ENCODE measurements at places on chromosomes 2 and 18.
A peak's percentile ranks its signal among the peaks of the same experiment; 100 is the strongest.

DNA sequence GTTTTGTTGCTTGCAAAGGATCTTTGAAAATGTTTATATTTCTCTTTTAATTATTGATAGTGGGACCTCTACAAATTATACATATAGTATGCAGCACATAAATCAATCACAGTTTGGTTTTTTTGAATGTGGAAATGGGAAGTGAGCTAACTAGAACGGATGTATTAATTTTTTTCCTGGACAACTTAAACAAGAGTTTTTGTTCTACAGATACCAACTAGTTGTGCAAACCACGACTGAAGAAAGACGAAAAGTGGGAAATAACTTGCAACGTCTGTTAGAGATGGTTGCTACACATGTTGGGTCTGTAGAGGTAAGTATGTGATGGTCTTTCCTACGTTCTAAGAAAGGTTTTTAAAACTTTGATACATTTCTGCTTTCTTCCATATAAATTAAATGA lies 39.2 kb downstream of the NDC80 start:
- no peak for DNase-seq

- no peak for DNase-seq
Observed at GRCh38 chr18:4035521-4035920, 419.6 kb downstream of the DLGAP1 start.

- no peak for DNase-seq
Observed at GRCh38 chr18:2002604-2003003, 568.7 kb downstream of the METTL4 start.

- no peak for DNase-seq
Observed at GRCh38 chr2:66872986-66873754, 438.2 kb downstream of the MEIS1 start.

DNA sequence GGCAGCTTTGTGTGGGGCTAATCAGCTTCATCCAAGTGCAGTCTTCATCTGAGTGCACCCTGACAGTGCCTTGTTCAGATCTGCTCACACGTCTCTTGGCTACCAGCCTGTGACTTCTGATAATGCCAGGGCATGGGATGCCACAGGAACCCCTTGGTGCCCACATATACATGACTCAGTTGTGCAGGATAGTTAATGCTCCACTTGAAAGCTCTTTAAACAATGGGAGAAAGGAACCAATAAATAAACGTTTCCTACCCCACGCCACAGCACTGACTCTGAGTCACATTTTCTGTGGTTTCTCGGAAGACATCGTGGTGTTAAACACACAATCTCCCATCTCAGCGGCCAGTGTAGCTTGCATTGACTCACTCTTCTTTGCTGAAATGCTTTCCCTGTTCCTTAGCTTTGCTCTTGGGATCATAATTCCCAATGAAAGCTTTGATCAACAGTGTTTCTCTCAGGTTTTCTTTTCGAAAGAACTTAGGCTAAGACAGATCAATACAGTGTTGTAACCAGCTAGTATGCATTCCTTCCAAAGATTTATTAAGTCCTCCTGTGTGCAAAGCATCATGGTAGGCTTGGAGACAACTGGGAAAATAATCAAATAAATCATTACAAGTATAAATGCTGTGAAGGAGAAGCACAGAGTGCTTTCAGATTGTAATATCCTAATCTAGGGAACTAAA lies 142.0 kb downstream of the COPS8 start:
- no peak for DNase-seq

DNA sequence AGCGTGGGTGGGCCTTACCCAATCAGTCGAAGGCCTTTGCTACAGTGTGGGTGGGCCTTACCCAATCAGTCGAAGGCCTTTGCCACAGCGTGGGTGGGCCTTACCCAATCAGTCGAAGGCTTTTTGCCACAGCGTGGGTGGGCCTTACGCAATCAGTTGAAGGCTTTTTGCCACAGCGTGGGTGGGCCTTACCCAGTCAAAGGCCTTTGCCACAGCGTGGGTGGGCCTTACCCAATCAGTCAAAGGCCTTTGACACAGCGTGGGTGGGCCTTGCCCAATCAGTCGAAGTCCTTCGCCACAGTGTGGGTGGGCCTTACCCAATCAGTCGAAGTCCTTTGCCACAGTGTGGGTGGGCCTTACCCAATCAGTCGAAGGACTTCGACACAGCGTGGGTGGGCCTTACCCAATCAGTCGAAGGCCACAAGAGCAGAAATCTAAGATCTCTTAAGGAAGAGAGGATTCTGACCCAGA lies 16.3 kb upstream of the GAL3ST2 start:
- no peak for DNase-seq

DNA sequence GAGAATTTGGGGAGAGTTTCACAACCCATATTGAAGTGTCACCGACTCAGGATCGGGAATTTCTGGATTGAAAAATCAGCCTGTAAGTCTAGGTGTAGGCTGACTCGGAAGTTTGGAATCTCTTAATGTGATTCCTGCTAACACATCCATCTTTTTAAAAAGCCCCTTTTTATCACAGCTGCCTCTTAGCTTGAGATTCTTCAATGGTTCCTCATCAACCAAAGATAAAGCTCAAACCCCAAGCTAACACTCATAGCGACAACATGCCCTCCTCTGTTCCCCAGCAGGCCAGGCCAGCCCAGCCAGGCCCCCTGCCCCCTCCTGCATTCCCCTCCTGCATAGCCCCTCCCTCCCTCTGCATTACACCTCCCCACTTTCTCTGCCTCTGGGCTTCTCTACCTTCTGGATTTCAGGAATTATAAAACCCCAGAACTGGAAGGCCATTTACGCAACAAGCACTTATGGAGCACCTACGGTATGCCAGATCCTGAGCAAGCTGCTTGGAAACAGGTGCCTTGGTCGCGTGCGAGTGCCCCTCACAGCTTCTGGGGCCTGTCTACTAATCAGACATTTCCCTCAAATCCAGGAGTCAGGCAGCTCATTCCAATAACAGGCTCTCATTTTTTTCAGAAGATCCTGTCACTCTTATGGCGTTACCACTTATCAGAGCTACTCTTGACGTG lies 63.4 kb downstream of the EMX1 start:
- no peak for DNase-seq

GRCh38 chr18:34600158-34600557 lies 109.9 kb upstream of the DTNA start:
- no peak for DNase-seq

DNA sequence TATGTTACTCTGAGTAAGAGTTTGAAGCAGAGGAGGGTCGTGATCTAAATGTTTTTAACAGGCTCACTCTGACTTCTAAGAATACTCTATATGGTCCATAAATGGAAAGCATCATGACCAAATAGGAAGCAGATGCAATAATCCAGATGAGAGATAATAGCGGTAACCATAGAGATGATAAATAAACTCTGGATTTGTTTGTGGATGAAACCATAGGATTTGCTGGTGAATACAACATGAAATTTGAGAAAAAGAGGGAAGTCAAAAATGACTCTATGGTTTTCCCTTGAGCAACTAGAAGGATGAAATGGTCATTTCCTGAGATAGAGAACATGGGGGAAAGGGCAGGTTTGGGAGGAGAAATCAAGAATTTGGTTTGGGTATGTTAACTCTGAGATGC lies 3.9 kb downstream of the HEATR5B start:
- DNase-seq = no peak

DNA sequence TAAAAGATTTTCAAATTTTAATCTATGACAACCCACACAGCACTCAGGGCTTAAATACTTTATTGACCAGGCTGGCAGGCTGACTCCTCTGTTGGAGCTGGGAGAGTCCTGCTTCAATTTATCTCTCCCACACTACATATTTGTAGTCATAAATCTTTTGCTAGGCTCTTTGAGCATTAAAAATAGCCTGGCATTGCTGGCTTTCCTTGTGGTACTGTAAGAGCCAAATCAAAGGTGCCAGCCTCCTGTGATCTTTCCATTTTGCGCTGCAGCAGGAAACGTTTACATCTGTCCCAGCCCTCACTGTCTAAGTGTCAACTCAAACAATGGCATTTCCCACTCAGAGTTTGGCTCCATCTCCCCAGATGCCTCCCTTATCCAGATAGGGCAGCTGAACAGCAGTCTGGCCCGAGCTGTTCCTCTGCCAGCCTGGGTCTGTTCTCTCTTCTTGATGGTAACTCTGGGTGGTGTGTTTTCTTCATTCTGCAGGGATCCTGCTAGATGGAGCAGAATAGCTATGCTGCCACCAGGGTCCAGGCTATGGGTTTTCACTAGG lies 62.1 kb downstream of the LRRTM1 start:
- no peak for DNase-seq

GRCh38 chr2:172986040-172986439 lies 89.6 kb upstream of the MAP3K20 start:
- DNase-seq = no peak

GRCh38 chr18:43866696-43867095 lies 589.4 kb upstream of the SYT4 start:
- DNase-seq = no peak

- no peak for DNase-seq
Observed at GRCh38 chr2:25354116-25354515, 12.4 kb upstream of the DNMT3A start.

DNA sequence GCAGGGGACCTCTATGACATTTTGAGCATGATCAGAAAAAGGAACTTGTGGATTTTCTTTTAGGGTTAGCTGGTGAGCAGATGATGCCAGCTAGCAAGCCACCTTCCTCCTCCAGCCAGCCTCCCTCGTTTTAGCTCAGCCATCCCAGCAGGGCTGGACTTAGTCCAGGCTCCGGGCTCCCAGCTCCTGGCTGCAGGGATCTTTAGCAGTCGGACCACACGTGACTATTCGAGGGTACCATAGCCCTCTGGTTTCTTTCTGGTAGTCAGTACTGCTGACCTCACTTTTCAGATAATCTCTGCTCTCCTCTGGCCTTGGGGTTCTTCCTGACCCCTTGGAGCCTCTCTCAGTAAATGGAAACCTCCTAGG lies 31.8 kb downstream of the NCK2 start:
- DNase-seq = no peak

GRCh38 chr2:45278365-45279078 lies 269.3 kb upstream of the SIX2 start:
- DNase-seq = no peak

- DNase-seq = no peak
Observed at GRCh38 chr18:35470435-35470834, 27.3 kb downstream of the INO80C start.

DNA sequence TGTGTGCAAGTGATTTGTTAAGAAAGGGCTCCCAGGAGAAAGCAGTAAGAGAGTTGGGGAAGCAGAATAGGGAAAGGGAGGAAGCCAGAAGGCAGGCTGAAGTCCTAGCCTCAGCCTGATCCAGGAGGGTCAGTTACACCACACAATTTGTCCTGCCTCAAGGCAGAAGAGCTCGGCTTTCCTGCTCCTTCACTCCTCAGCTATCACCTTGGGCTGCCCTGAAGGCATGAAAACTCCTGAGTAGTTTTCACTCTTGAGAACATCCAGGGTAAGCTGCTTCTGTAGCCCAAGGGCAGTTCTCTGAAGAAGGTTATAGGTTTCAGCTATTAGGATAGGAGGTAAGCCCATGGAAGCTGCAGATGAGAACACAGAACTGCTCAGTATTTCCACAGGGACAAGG lies 47.4 kb upstream of the ANKRD44 start:
- DNase-seq = no peak

- peak; percentile 43 for DNase-seq
Observed at GRCh38 chr2:199460101-199460671, 2.4 kb upstream of the SATB2 start.

DNA sequence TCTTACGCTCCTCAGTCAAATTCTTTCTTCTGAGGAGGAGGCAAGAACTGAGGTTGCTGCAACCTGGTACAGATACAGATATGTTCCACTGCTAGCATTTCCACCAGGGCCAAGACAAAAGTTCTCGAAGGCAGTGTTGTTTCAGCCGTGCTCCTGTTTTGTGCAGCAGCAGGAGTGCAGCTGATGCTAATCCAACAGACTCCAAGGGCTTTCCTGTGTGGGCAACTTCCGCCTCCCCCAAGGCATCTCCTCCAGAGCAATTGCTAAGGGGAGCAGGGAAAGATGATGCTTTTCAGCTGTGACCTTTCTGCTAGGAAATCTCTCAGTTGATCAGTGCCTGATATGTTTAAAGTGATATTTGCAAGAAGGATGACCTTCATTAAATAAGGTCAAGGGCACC lies 52.6 kb upstream of the DAPL1 start:
- no peak for DNase-seq

- DNase-seq = no peak
Observed at GRCh38 chr18:11654736-11655605, 34.1 kb upstream of the GNAL start.

- no peak for DNase-seq
Observed at GRCh38 chr2:120428748-120429147, 82.8 kb downstream of the INHBB start.

- no peak for DNase-seq
Observed at GRCh38 chr2:69104261-69104660, 91.3 kb downstream of the ANTXR1 start.

DNA sequence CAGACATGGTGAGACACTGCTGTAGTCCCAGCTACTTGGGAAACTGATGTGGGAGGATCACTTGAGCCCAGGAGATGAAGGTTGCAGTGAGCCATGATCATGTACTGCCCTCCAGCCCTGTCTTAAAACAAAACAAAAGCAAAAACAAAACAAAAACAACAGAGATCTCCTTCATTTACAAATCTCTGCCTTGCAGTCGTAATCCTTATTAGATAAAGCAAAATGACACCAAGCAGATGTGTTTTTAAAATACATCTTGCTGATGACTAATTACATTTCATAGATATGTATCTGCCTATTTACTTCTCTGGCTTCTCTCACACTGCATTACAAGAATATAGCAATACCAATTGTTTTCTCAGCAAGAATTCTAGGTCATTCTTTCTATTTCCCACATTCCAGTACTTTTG lies 22.8 kb downstream of the NFE2L2 start:
- DNase-seq = no peak

GRCh38 chr2:168534926-168535325 lies 78.9 kb downstream of the CERS6 start:
- DNase-seq = no peak

- no peak for DNase-seq
Observed at GRCh38 chr2:150601280-150602038, 114.0 kb upstream of the RND3 start.

GRCh38 chr18:29076645-29077044 lies 899.7 kb upstream of the CDH2 start:
- no peak for DNase-seq
